ENCODE measurements at places on chromosomes 6 and 20.

DNA sequence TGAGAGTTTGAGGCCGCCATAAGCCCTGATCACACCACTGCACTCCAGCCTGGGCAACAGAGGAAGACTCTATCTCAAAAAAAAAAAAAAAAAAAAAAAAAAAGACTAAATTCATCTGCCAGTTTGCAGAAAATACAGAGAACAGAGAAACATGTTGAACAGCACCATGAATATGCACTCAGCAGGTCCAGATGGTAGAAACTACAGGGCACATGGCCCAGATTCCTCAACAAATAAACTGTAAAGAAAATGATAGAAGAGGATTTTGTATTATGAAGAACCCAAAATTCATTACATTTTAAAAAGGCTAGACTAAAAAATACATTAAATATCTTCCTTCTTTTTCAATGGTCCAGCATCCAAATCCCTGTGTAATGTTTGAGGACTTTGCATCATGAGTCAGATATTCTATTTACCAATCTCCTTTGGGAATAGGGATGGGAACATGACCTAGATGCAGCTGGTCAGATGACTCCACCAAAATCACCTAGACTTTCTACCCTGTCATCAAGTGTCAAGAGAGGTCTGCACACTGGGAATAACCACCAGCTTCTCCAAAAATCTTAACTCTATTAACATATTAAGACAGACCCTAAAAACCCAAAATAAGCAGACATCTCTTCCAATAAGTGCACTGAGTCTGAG, 189.1 kb upstream of the TCF21 start:
- DNase-seq = no peak

DNA sequence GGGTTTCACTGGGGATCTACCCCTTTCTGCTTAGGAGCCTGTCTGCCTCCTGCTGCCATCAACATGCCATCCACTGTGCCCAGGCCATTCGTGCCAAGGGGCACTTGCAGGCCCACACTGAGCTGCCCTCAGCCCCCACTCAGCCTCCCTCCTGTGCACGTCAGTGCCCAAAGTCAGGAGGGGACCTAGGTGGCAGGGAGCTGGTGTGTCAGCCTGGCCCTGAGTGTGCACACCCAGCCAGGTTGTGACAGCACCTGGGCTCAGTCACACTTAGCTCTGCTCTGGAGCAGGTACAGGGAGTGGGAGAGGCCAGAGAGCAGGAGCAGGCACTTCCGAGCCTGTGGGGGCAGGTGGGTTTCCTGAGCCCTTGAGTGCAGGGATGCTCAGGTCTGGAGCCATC, 63.6 kb upstream of the SYNCRIP start:
- DNase-seq = no peak

GRCh38 chr6:45586216-45587171, 208.8 kb upstream of the SUPT3H start:
- DNase-seq = peak; percentile 38

DNA sequence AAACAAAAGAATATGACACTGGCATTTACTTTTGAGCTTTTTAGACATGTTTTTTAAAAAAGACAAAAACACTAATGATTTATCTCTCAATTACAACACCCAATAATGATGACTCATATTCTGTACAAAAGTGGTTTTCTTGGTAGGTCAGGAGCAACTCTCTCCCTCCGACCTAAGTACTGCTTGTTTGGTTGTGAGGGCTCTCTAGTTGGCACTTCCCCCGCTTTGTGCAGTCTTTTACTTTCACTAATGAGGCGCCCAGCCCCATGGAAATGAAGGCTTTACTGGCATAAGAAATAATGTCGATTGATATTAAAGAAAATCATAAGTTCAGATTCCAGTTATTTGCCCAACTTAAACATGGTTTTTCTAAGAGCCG, 1.3 kb downstream of the KPNA5 start:
- DNase-seq = no peak

DNA sequence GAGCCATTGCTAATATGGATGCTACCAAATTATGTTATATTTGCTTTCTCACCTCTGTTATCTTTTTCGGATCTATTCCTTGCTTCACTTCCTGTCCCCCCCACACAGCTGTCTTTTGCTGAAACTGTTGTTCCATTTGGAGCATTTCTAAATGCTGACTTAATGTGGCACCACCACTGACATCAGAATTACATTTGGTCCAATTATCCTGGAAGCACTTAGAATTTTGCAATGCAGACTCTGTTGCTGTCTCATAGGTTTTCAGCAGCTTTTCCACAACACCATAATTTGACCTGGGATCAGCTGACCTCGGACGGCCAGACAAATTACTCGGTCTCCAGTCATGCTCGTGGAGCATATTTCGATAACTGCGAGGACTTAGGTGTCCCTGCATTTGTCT, 12.8 kb downstream of the KIAA0408 start:
- DNase-seq = no peak

GRCh38 chr6:4319981-4320683, 184.8 kb upstream of the ECI2 start:
- no peak for DNase-seq

DNA sequence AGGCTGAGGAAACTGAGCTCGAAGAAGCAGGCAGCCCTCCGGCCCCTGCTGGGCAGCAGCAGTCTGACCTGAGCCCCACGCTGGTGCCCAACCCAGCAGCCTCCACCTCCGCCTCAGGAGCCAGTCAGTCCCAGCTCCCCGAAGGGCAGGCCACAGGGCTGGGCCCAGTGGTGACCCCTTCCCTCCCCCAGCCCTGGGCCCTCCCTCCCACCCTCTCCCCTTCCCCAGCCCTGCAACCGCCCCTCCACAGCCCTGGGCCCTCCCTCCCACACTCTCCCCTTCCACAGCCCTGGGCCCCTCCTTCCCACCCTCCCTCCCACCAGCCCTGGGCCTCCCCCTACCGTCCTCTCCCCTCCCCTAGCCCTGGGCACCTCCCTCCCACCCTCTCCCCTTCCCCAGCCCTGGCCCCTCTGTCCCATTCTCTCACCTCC, 115.0 kb downstream of the TAF4 start:
- DNase-seq = no peak

GRCh38 chr6:127249621-127250020, 17.0 kb upstream of the RNF146 start:
- no peak for DNase-seq

GRCh38 chr6:5878792-5879191, 127.9 kb downstream of the NRN1 start:
- DNase-seq = no peak

- no peak for DNase-seq
Observed at GRCh38 chr6:26412954-26413353, 10.9 kb downstream of the BTN3A1 start.

DNA sequence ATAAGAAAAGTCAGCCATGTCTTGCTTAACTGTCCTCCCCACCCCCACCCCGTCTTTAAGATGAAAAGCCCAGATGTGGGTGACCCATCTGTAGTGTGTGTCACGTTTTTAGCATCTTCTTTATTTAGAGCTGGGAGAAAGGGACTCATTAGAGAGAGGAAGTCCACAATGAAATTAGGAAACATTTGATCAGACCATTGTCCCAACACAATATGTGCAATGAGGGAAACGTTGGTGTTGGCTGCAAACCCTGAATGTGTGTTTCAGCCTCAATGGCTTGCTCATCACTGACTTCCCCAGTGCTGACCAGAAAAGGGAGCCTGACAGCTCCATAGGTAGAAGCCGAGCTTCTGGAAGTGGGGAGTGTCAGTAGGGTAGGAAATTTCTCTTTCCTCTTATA, 475.7 kb downstream of the CD83 start:
- DNase-seq = no peak

GRCh38 chr6:151624481-151624880, 130.7 kb downstream of the CCDC170 start:
- no peak for DNase-seq

GRCh38 chr6:142551274-142551811, 249.5 kb downstream of the ADGRG6 start:
- DNase-seq = peak; percentile 12

DNA sequence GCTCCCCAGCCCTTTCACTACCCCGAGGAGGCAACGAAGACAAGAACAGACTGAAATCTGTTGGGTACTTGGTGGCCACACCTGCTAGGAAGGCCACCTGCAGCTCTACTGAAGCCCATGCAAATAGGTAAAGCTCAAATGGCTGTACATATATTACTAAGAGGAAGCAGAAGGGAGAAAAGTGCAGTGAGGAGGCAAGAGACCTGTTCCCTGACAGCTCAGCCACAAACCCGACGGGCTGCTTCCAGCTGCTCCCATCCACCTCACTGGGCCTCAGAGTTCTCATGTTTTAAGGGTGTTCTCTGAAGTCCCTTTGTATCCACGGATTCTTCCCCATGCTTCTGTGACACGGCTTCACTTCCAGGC, 24.6 kb downstream of the TRAM2 start:
- DNase-seq = no peak

DNA sequence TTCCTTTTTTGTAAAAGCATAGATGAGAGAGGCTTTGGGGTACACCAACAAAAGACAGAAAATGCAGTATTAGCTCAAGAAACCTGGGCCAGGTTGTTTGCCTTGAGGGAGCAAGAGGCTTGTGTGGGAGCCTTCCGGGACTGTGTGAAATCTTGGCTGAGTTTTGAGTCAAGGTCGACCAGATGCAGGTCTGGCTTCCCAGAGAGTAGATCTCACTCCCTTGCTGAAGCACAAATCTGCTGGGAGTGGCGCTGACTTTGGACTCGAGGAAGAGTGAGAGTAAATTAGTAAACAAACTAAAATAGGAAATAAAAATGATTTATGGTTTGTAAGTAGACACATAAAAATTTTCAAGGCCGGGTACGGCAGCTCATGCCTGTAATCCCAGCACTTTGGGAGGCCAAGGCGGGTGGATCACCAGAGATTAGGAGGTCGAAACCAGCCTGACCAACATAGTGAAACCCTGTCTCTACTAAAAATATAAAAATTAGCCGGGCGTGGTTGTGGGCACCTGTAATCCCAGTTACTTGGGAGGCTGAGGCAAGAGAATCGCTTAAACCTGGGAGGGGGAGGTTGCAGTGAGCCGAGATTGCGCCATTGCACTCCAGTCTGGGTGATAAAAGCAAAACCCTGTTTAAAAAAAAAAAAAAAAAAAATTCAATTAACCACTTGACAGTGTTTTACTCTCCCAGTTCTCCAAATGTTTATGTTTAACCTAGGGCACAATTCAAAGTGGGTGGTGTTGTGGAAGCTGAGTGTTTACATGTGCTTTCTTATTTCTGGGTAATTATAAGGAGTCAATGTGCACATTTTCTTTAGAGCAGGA, 27.7 kb upstream of the EDN1 start:
- DNase-seq = no peak

DNA sequence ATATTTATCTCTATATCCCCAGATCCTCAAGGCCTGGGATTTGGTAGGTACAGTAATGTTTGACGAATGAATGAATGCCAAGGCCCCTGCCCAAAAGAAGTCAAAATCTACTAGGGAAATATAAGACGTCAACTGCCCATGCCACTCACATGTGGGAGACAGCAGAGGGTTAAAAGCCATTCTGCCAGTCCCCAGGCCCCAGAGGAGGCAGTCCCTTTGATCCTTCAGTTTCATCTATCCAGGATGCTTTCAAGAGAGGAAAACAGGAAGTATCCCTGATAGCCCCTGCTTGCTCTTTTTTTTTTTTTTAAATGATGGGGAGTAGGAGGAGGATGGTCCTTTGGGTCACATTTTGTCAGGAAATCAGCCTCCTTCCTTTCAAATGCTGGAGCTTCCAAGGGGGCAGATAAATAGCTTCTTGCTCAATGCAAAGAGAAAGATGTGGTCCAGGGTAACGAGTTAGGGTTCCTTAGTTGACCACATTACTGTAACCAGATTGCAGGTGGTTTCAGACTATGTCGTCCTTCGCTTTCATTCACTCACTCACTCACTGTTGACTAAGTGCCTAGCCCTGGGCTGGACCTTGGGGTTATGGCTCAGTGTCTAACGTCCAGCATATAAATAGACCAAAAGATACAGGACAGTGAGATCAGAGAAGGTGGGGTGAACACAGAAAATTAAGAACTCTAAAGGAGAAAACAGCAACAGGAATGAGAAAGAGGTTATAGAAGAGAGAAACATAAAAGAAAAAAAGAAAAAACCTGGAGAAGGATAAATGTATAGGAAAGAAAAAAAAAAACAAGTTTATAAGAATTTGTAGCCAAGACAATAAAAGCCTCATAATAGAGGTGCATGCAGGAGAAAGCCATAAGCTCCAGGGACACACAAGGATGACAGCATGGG, 64.6 kb upstream of the PIM1 start:
- DNase-seq = no peak

DNA sequence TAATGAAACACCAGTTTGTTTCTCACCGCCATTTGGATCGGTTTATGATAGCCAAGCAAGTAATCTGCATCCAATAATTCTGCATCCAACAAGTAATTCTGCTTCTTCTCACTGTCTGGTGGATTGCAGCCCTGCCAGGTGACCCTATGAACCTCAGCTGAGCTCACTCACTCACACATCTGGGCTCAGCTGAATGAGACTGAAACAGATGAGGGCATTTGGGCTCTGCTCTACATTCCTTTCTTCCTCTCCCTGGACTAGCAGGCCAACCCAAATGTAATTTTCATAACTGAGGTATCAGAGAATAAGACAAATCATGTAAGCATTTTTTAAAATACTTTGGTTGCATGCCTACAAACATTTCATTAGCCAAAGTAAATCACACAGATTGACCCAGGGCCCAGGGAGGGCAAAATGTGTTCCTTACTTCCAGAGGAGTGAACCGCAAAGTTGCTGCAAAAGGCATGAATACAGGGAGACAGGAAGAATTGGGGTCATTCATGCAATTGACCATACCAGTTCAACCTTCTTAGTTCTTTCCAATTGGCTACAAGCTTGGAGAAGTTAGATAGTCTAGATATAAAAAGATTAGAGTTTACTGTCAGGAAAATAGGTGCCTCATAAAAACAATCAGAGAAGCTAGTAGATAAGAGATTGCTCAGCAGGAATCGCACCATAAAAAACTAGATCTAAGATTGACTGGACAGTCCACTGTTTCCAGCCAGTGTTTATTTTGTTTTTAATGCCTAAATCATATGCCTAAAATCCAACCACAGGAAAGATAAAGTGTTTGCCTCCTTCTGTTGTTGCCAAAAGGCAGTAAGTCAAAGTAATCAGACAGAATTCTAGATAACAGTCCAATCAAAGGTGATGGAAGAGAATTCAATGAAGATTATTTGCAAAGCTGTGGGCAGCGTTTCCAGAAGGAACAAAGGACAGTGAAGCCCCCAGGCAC, 43.7 kb downstream of the CBLN4 start:
- DNase-seq = no peak

GRCh38 chr20:13336308-13337089, 115.4 kb downstream of the ISM1 start:
- no peak for DNase-seq

DNA sequence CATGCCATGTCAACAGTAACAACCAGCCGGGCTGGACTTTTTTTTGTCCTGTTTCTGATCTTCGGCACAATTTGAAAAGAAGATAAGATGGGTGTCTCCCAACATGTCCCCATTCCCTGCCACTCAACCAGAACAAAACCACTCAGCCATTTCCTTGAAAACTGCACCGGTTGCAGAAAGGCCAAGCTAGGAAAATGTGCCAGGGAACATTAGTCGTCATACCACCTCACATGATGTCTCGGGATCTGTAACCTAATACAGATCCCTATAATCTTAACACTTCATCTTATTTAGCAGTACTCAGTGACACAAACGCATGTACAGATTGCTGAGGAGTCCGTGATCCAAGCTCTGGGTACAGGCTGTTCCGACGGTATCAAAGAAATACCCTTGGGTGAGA, 46.5 kb downstream of the ALDH8A1 start:
- DNase-seq = no peak

GRCh38 chr20:44584162-44584561, 1.8 kb downstream of the PKIG start:
- DNase-seq = no peak

GRCh38 chr6:109978174-109979032, at the start of gene GPR6:
Gene GPR6 (plus strand): TSS chr6:109978311. CDS start chr6:109979113, 802 bp downstream.
- peak; percentile 16 for DNase-seq

GRCh38 chr20:4234128-4234527, 218.8 kb upstream of the RNF24 start:
- no peak for DNase-seq

- no peak for DNase-seq
Observed at GRCh38 chr6:85797993-85798392, 155.3 kb upstream of the SYNCRIP start.
